ENCODE measurements at places on chromosomes 13 and 19.

GRCh38 chr13:23777575-23777870 is 111.7 kb downstream of the MIPEP start:
- DNase-seq, result no peak

DNA sequence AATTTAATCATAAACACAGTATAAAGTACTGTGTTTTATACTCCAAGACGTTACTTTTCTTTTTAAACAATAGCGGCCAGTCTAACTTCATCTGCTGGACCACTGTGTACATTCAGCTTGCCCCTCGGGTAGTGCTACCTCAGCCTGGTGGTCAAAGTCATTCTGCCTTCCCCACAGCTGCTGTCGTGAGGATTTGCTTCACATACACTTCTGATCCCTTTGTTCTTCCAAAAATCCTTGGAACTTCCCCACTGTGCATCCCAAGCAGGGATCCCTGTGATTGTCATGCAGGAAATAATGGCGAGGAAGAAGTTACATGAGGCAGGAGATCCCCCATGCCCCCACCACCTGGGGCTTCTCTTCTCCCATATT is 234.9 kb upstream of the STARD13 start:
- DNase-seq, result no peak

DNA sequence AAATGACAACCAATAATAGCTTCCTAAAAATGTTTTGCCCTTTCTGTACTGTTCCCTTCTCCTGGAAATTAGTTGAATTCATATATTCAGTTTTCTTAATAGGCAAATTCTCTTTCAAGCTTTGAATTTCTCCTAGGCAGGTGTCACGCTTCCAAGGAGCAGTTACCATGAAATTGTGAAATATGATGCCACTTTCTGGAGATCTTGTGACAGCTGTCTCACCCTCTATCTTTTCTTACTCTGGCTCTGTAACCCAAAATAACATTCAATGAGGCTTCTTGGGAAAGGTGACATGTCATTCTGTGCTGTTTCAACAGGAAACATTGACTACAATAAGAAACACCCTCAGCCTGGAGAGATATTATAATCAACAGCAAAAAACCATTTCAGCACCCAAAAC is 80.3 kb upstream of the MRI1 start:
- DNase-seq, result no peak

DNA sequence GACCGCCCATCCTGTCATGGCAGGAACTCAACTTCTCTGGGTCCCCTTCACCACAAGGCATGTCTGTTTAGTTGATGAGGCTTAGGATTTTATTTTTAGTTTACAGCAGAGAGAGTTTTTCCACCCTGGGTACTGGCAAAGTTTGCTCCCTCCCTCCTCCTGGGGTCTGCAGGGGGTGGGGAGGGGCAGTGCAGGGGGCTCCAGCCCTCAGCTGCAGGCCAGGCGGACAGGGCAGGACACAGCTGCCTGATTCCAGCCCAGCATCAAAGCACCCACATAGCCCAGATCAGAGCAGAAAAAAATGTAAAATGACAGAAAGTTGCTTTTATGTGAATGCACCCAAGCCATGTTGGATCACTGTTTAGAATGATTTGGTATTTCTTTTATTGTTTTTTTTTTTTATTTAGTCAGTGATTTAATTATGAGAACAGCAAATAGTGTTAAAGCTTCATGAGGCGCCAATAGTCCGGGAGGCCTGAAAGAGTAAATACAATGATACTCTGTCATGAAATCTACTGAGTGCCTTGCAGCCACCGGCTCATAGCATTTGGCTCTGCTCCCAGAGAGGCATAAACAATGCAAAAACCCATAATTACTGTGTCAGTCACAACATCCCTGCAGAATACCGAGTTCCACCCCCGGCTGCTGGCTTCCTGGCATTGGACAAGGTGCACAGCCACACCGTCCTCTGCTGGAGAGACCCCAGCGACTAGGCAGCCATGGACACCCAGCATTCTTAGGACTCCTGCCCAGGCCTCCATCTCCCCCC is 923.5 kb downstream of the UQCRFS1 start:
- DNase-seq, result peak; percentile 89

- DNase-seq, result no peak
These were observed 8.9 kb downstream of the PIP5K1C start for GRCh38 chr19:3691372-3691716.

DNA sequence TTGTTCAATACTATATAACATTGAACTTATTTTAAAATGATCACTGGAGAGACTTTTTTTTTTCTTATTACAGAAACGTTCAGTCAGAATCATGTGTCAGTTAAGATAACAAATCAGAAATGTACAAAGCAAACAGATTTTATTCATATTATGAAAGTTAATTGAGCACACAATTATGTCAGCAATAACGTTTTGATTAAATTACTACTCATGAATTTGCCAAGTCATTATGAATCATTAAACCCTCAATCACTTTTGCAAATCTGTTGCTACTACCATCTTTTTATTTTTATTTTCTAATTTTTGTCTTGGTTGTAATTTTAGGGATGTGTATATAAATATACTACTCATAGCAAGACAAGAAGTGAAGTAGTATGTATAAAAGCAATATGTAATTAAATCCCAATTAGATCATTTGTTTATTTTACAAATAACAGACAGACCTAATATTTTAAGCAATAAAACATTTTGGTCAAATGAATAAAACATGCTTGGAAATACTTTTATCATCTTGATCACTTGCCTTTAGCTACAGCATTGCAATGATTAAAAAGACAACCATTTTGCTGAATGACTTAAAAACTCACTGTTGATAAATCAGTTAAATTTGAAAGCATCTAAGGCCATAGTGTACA is 893.4 kb upstream of the MIR17HG start:
- no peak for DNase-seq

DNA sequence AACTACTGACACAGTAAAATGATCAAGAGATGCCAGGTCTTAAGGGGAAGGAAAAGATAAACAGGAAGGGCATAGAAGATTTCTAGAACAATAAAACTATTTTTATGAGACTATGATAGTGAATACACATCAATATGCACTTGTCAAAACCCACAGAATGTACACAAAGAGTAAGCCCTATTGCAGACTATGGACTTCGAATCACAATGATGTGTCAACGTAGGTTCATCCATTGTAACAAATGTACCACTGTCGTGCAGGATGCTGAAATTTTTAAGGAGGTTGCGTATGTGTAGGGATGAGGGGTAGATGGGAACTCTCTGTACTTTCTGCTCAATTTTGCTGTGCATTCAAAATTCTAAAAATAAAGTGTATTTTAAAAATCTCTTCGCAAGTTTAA is 171.9 kb downstream of the KLF12 start:
- DNase-seq, result no peak

GRCh38 chr19:57088133-57088532 is 31.7 kb upstream of the USP29 start:
- no peak for DNase-seq

GRCh38 chr13:82220641-82221040 is 1661.6 kb downstream of the SLITRK1 start:
- DNase-seq, result no peak

GRCh38 chr13:40784540-40784939 is 4.9 kb upstream of the SLC25A15 start:
- DNase-seq, result no peak

DNA sequence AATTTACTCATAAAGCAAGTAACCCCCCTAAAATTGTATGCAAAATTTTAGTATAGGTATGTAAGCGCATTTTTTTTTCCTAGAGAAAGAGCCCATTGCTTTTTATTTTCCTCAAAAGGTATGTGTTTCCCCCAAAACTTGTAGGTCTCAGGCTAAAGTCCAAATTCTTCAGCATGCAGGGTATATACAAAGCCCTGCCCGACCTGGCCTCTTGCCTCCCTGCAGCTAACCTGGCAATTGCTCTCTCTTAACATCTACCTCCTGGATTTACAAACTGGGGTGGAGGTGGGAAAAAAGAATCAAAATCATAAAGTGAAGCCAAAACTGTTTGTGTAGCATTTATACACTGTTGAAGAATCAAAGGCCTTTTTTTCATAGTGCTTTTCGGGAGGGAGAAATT is 107.8 kb downstream of the KCNRG start:
- no peak for DNase-seq

- DNase-seq, result no peak
These were observed 129.7 kb downstream of the SLC7A1 start for GRCh38 chr13:29465741-29466293.

GRCh38 chr19:4831304-4831978 is at the start of gene TICAM1:
Gene TICAM1, minus strand, starts transcription at chr19:4831712. Its CDS starts 13,335 bp downstream, at chr19:4818377.
- no peak for DNase-seq

DNA sequence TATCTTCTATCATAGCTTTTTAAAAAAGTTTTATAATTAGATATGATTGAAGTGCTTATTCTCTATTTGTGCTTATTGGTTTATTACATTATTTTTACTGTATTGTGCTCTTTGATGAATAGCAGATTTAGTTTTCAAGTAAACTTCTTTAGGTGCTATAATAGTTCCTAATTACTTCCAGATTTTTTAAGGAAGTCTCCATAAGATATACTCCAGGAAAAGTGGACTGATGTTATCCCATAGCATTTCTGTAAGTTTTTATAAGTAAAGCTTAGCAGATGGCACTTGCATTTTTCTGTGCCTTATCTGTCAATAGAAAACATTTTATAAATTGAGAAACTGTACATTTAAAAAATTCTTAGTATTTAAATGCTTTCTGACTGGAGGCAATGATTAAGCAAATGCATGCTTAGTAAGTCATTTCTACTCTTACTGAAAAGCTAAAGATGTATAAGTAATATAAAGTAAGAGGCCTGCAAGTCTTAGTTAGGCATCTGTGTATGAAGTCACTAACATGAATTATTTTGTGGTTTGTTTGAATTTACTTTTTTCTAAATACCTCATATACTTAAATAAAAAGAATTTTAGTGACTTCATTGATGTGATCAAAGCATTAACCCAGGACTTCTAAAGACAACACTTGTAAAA is 182.8 kb downstream of the MAB21L1 start:
- no peak for DNase-seq

GRCh38 chr13:92362717-92363116 is 863.9 kb upstream of the GPC6 start:
- no peak for DNase-seq

GRCh38 chr13:41352935-41353840 is 42.1 kb downstream of the NAA16 start:
- DNase-seq, result no peak

DNA sequence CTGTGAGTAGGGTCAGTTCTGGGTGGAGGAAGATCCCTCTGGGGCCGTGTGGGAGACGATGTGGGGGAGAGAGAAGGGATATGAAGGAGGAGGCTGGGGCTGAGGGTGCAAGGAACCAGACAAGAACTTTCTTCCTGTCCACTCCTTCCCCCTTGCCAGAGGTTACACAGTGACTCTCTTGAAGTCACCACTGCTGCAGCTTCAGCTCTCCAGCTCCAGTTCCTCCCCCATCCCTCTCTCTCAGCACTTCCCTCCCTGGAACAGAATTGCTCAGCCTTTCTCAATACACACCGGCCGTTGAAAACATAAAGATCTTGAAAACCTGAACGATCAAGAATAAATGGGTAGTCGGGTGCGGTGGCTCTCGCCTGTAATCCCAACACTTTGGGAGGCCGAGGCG is 5.1 kb downstream of the ZSWIM9 start:
- DNase-seq, result no peak

- no peak for DNase-seq
These were observed 460.6 kb downstream of the FOXO1 start for GRCh38 chr13:40205771-40206240.

GRCh38 chr19:41701401-41702075 is 6.9 kb upstream of the CEACAM5 start:
- no peak for DNase-seq

Data from SHP77 treated with DMSO at 0.1 percent for 48 hours (cell line).